CD4-positive, alpha-beta memory T cell (primary cell): ENCODE measurements at places on chromosomes 11 and 22. TPM values are rescaled to one million over a fixed set of nuclear protein-coding genes. Genes with fewer than 3 reads are reported as not detected.

Gene HBG1
- total RNA-seq = not detected

Gene OLFML1
- total RNA-seq = not detected

Gene SCN4B
- total RNA-seq = not detected

Gene SLC22A9
- total RNA-seq = not detected

Gene ANO5
- total RNA-seq = not detected

Gene GPR83
- not detected for total RNA-seq

Gene MYH9
- total RNA-seq = 734 TPM

Gene FLRT1
- total RNA-seq = not detected

Gene COX8A
- total RNA-seq = 113 TPM

Gene P2RX6
- 1.2 TPM for total RNA-seq

Gene FZD4
- 0.06 TPM for total RNA-seq

Gene TIMP3
- 1.7 TPM for total RNA-seq

Gene SYCE3
- total RNA-seq = not detected

Gene GGTLC2
- not detected for total RNA-seq

Gene DHCR7
- 15.3 TPM for total RNA-seq

Gene ACRV1
- total RNA-seq = not detected

Gene MPPED2
- not detected for total RNA-seq

DNA sequence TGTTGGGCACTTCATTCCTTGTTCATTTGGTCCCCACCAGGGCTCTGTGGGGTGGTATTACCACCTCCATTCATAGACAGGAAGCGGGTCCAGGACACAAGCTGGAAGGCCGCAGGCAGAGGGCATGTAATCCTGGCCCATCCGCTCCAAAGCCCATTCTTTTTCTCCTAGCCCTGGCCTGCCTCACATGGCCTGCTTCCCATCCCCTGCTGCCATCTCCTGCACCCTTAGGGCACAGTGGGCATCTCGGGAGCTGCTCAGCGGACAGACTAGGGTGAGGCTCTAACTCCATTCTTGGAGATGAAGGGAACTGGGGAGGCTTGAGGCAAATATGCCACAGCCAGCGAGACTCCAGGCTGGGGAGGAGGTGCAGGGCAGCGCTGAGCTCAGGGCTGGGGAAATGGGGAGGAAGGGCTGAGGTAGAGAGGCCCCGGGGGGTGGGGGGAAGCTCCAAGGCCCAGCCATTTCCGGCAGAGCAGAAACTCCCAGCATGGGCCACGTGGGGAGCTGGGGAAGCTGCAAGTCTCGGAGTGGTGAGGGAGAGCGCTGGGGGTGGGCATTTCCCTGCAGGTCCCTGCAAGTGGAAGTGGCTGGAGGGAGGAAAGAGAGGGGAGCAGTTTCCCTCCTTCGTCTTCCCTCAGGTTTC is 14.3 kb upstream of the BCL9L start:
- H3K4me3 ChIP-seq = peak overlapping the region; percentile 6
- no peaks in the 10 kb centered on the region for H3K27me3 ChIP-seq
- no peak for DNase-seq
- no peaks in the 10 kb centered on the region for H3K36me3 ChIP-seq
- H3K4me1 ChIP-seq = peaks cover 18% of the 10 kb centered on the region

GRCh38 chr22:29838599-29838956 is 504 bp upstream of the ASCC2 start:
- peak overlapping the region; percentile 89 for H3K4me3 ChIP-seq
- H3K27ac ChIP-seq = peak overlapping the region; percentile 72
- DNase-seq = no peak
- no peaks in the 10 kb centered on the region for H3K27me3 ChIP-seq

GRCh38 chr11:119206511-119207414 is 624 bp downstream of the CBL start:
- H3K4me1 ChIP-seq = peaks cover 35% of the 10 kb centered on the region
- no peaks in the 10 kb centered on the region for H3K27me3 ChIP-seq
- H3K4me3 ChIP-seq = peak overlapping the region; percentile 94
- no peaks in the 10 kb centered on the region for H3K36me3 ChIP-seq

GRCh38 chr22:19639610-19640135 is 74.6 kb upstream of the SEPTIN5 start:
- H3K36me3 ChIP-seq = no peaks in the 10 kb centered on the region
- no peak overlapping the region for H3K27ac ChIP-seq
- H3K27me3 ChIP-seq = no peaks in the 10 kb centered on the region
- H3K4me1 ChIP-seq = no peaks in the 10 kb centered on the region
- no peak overlapping the region for H3K4me3 ChIP-seq

DNA sequence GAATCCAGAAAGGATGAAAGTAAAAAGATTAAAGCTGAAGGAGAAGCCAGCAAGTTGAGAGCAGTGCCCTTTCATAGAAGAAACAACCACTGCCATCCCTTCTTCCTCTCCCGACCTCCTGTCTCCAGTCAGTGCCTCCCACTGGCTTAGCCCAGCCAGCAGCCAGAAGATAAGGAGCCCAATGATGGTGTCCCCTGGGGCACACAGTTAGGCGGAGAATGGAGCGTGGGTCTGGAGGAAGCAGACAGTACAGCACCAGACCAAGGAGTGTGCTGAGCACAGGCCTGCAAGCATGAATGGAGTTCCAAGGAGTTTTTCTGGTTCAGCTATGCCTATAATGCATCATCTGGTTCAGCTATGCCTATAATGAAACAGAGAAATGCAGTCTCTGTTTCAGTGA is 54.3 kb upstream of the TNRC6B start:
- no peak for DNase-seq
- H3K27ac ChIP-seq = no peak overlapping the region
- no peaks in the 10 kb centered on the region for H3K27me3 ChIP-seq

- DNase-seq = peak; percentile 63
- no peaks in the 10 kb centered on the region for H3K27me3 ChIP-seq
- H3K27ac ChIP-seq = peak overlapping the region; percentile 57
- H3K4me1 ChIP-seq = peaks cover 100% of the 10 kb centered on the region
- peak overlapping the region; percentile 25 for H3K4me3 ChIP-seq
These were observed 11.7 kb upstream of the SORL1-AS1 start for GRCh38 chr11:121464352-121464946.

DNA sequence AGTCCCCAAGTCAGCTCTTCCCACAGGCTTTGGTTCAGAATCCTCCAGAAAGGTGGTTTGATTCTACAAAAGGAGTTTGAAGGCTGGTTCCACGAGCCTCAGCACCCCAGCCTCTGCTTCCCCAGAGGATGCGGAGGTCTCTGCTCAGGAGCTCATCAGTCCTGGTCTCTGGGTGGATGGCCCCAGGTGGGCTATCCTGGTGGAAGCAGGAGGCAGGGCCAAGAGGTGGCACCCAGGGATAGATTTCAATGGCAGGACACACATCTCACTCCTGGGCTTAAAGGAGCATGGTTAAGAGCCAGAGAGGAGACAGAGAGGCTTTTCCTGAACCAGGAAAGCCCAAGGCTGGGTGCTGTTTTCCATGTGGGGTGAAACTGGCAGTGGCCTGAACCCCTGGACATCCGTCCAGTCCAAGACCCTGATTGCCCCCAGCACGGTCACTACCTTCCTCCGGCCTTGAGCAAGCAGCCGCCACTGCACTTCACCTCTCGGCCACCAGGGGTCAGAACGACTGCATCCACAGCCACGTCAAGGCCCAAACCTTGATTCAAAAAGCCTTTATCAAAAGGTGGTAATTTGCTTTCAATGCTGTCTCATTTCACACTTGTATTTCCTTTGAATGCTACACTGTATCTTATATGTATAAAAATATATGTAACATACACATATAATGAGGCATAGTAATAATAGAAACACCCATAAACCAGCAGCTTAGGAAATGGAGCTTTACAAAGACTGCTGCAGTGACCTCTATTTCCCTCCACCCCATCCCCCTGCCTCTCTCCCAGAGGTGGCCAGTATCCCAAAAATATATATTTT is 19.3 kb upstream of the FXYD2 start:
- H3K4me1 ChIP-seq = peaks cover 4% of the 10 kb centered on the region
- no peak overlapping the region for H3K4me3 ChIP-seq
- peak; percentile 78 for DNase-seq
- H3K36me3 ChIP-seq = no peaks in the 10 kb centered on the region
- H3K27ac ChIP-seq = no peak overlapping the region
- no peaks in the 10 kb centered on the region for H3K27me3 ChIP-seq

GRCh38 chr11:103805688-103806009 is 230.8 kb upstream of the DDI1 start:
- no peak overlapping the region for H3K4me3 ChIP-seq
- H3K36me3 ChIP-seq = no peaks in the 10 kb centered on the region
- H3K4me1 ChIP-seq = no peaks in the 10 kb centered on the region
- H3K27ac ChIP-seq = no peak overlapping the region
- no peaks in the 10 kb centered on the region for H3K27me3 ChIP-seq

- no peaks in the 10 kb centered on the region for H3K27me3 ChIP-seq
- peaks cover 20% of the 10 kb centered on the region for H3K36me3 ChIP-seq
- H3K27ac ChIP-seq = peak overlapping the region; percentile 69
- no peak for DNase-seq
These were observed 607 bp downstream of the MRPL11 start for GRCh38 chr11:66437979-66438503.

- no peaks in the 10 kb centered on the region for H3K4me1 ChIP-seq
- no peak for DNase-seq
- no peak overlapping the region for H3K27ac ChIP-seq
- no peak overlapping the region for H3K4me3 ChIP-seq
These were observed 6.2 kb downstream of the DNAJB13 start for GRCh38 chr11:73956876-73957653.

DNA sequence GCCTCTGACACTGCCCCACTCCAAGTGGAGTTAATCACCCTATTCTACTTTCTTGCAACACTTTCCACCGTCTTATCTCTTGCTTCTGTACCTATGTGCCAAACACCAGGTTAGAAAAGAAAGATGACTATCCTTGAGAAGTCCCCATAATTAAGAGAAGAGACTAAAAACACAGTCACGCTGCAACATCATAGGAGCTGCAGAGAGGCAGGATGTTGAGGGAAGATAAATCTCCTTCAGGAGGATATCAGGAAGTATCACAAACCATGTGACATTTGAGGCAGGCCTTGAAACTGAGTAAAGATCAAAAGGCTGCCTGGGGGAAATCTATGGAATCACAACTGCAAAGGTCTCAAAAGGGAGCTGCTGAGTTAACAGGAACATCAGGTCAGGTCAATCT is 24.8 kb downstream of the GAB2 start:
- H3K4me1 ChIP-seq = no peaks in the 10 kb centered on the region
- no peaks in the 10 kb centered on the region for H3K27me3 ChIP-seq
- no peak for DNase-seq
- no peak overlapping the region for H3K27ac ChIP-seq
- no peak overlapping the region for H3K4me3 ChIP-seq

DNA sequence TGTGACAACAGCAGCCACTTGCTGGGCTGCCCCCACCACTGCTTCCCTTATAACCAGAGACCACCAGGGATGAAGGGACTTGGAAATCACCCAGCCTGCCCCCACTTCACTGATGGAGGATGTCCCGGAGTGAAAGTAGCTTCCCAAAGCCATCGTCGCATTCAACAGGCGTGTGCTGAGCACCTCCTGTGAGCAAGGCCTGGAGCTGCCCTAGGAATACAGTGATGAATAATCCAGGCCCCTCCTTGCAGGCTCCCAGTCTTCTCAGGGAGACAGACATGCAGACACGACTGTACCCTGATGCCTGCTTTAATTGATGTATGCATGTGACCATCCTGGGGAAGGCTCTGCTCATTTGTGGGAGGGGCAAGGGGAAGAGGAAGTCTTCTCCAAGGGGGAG is 22.6 kb downstream of the PTPN5 start:
- peaks cover 2% of the 10 kb centered on the region for H3K4me1 ChIP-seq
- H3K4me3 ChIP-seq = no peak overlapping the region
- H3K36me3 ChIP-seq = no peaks in the 10 kb centered on the region
- H3K27ac ChIP-seq = no peak overlapping the region
- no peak for DNase-seq
- no peaks in the 10 kb centered on the region for H3K27me3 ChIP-seq

- no peaks in the 10 kb centered on the region for H3K36me3 ChIP-seq
- H3K27me3 ChIP-seq = no peaks in the 10 kb centered on the region
- H3K4me3 ChIP-seq = peak within 1 kb of the TSS; percentile 49
- H3K4me1 ChIP-seq = peaks cover 12% of the 10 kb centered on the region
- peak; percentile 72 for DNase-seq
- H3K27ac ChIP-seq = peak within 1 kb of the TSS; percentile 61
These were observed at the start of gene SLC29A2 for GRCh38 chr11:66371627-66372415. Gene SLC29A2, minus strand, starts transcription at chr11:66371760. Its CDS starts 169 bp downstream, at chr11:66371591.

- peak overlapping the region; percentile 27 for H3K27ac ChIP-seq
- H3K36me3 ChIP-seq = no peaks in the 10 kb centered on the region
- peak overlapping the region; percentile 17 for H3K4me3 ChIP-seq
These were observed 15.7 kb upstream of the IL10RA start for GRCh38 chr11:117970400-117971024.

GRCh38 chr11:8823174-8823742 is 87.7 kb upstream of the AKIP1 start:
- H3K4me1 ChIP-seq = no peaks in the 10 kb centered on the region
- DNase-seq = no peak
- no peak overlapping the region for H3K4me3 ChIP-seq
- no peaks in the 10 kb centered on the region for H3K36me3 ChIP-seq
- no peak overlapping the region for H3K27ac ChIP-seq

- DNase-seq = no peak
- no peak overlapping the region for H3K27ac ChIP-seq
- H3K36me3 ChIP-seq = no peaks in the 10 kb centered on the region
- peaks cover 9% of the 10 kb centered on the region for H3K4me1 ChIP-seq
- no peaks in the 10 kb centered on the region for H3K27me3 ChIP-seq
- H3K4me3 ChIP-seq = no peak overlapping the region
These were observed 44.3 kb downstream of the EIF3F start for GRCh38 chr11:8031248-8032115.

- no peak for DNase-seq
- H3K27me3 ChIP-seq = no peaks in the 10 kb centered on the region
- no peak overlapping the region for H3K27ac ChIP-seq
- H3K36me3 ChIP-seq = no peaks in the 10 kb centered on the region
These were observed 32.6 kb upstream of the RCE1 start for GRCh38 chr11:66810576-66811185.

DNA sequence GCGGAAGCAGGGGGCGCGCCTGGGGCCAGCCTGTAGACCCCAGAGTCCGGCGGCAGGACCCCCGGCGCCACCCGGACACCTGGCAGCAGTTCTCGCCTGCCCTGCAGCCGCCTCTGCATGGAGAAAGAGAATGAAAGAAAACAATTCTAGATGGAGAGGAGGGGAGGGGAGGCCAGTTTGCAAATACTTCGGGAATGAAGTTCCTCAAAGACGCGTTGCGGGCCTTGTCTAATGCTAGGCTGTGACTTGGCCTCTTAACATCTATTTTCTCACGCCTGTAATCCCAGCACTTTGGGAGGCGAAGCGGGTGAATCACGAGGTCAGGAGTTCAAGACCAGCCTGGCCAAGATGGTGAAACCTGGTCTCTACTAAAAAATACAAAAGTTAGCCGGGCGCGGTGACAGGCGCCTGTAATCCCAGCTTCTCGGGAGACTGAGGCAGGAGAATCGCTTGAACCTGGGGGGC is 2.1 kb upstream of the BARX2 start:
- no peak overlapping the region for H3K4me3 ChIP-seq
- H3K4me1 ChIP-seq = peaks cover 16% of the 10 kb centered on the region
- H3K27ac ChIP-seq = no peak overlapping the region
- no peak for DNase-seq
- peaks cover 16% of the 10 kb centered on the region for H3K27me3 ChIP-seq
- H3K36me3 ChIP-seq = no peaks in the 10 kb centered on the region

GRCh38 chr11:87722756-87723565 is 452.3 kb downstream of the RAB38 start:
- no peak overlapping the region for H3K4me3 ChIP-seq
- H3K27me3 ChIP-seq = no peaks in the 10 kb centered on the region
- DNase-seq = no peak
- H3K4me1 ChIP-seq = no peaks in the 10 kb centered on the region
